ENCODE measurements at places on chromosomes 16 and 17. TPM values are rescaled to one million over a fixed set of nuclear protein-coding genes. Genes with fewer than 3 reads are reported as not detected.

Gene WRAP53
- 7.8 TPM for total RNA-seq

Gene TNFRSF17
- 3.9 TPM for total RNA-seq

Gene RAB37
- 3.2 TPM for total RNA-seq

Gene CD300LG
- not detected for total RNA-seq

Gene FAM20A
- total RNA-seq = 3.0 TPM

Gene DCTN5
- 89.7 TPM for total RNA-seq

Data from diencephalon (tissue), 1 donor.